ENCODE measurements at places on chromosomes 5 and 9.

DNA sequence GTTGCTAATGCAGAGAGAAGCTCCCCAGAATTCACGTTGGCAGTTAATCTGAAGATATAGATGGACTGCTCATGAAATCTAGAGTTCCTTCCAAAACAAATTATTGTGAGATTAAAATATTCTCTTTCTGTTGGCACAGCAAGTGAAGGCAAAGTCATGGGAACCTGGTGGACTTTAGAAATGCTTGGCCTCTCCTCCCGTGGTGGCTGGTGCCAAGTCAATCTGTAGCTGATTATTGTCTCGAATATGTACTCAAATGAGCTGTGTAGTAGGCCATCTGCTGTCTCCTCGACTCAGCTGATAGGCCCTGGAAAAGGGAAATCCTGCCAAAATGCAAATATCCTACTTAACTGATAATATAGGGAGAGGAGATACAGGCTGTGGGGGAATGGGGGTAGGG is 69.3 kb downstream of the DAPK1 start:
- no peak for DNase-seq

DNA sequence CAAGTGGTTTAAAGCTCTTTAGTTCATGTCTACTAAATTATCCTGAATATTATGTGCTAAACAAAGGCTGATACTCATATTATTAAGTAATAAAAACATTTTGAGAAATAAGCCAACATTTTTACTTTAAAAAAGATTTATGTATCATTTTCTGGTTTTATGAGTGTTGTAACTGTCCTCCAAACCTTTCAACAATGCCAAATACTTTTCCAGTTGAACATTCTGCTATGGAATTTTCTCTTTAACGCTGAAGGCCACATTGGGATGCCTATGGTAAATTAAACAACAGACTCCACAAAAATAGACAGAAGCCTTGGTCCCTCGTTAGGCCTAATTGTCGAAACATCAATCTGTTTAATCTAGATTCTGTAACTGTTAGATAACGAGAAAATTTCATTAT is 131.3 kb downstream of the GLIS3 start:
- no peak for DNase-seq

DNA sequence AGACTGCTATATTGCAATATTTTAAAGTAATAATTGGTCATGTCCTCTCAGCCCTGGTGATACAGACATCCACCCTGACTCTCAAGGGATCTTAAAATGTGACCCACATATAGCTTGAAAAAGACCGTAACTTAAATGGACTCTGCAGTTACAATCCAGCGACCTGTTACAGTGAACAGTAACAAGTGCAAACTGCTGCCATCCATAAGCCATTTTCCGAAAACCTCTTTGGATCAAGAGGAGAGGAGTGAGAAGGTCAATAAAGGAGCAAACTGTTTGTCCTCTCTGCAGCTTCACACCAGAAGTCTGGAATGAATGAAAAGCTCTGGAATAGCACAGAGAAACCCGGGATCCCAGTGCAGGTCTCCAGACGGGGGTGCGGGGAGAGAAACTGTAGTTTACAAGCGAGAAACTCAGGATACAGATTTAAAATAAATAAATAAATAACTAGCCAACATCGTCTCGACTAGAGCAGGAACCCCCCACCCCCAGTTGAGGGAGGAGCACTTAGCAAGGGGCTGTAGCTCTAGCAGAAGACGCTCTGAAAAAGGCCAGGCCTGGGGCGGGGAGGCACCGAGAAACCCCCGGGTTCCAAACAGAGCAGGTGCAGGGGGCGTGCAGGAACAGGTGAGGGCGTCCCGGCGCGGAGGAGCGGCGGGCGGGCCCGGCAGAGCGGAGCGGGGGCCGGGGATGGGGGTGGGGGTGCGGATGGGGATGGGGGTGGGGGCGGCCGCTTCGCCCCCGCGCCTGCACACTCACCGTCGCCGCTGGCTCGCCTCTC is 572 bp downstream of the ZDHHC21 start:
- DNase-seq, result no peak

DNA sequence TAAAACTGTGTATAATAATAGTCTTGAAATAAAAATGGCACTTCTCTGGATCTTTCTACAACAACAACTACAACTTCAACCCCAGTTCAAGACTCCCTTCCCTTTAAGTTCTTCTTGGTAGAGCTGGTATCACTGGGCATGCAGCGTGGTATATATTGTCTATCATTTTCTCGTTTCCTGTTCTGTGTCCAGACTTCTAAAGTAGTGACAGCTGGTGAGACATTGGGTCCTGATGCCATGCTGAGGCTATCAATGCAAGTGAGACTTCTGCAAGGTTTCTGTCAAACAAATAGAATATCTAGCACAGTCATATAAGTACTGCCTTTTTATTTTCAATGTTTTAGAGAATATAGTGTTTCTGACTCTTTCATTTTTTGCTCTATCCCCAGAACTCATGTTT is 123.0 kb upstream of the GRIN3A start:
- DNase-seq, result no peak

DNA sequence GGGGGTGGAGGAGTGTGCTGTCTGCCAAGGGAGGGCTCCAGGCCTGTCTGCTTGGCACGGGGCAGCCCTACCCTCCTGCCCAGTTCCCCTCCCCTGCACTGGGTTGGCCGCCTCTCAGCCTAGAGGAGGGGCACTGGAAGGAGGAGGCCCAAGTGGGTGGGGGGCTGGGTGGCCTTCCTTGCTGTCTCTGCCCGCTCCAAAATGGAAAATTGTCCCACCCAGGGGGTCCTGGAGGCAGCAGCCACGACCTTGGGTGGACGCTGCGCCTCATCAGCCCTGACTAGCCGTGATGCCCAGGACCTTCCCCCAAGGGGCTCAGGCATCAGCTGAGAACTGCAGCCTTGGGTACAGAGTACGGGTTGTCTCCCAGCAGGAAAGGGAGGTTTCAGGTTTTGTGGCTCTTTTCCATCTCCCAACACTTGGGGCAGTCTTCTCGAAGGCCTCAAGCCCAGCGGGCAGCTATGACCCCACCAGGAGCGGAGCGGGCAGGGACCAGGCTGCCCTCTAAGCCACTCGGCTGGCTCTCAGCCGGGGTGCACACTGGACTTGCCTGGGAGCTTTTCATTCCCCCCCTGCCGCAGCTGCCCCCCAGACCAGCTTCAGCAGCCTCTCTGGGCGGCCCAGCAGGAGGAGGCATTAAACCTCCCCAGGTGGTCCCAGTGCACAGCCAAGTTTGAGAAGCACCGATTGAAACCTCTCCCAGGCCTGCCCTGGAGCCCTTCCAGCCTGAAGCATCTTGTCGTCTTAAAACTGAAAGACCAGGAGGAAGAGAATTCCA is 20.6 kb downstream of the NTNG2 start:
- DNase-seq, result no peak

DNA sequence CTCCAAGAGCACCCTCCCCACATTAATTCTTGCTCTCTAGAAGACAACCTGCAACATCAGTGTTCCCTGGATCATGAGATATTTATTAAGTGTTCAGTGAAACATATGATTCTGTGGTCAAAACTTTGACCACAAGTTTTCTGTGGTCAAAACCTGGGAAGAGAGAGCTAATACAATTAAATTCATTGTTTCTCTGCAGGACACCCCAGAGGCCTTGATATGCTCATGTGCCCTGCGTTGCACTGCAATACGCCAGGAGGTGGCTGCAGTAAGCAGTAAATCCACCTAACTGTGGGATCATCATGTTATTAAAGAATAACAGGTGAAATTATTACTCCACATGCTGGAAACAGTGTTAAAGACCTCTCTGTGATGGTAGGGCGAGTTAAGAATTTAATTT is 109.3 kb upstream of the SPDL1 start:
- DNase-seq, result no peak

GRCh38 chr5:175652741-175653663 is 4.9 kb upstream of the HRH2 start:
- peak; percentile 60 for DNase-seq

- no peak for DNase-seq
Measured at GRCh38 chr5:68968429-68968828, 125.4 kb upstream of the SLC30A5 start.

GRCh38 chr5:149037817-149038216 is 25.0 kb downstream of the SH3TC2 start:
- DNase-seq, result no peak

GRCh38 chr9:38232895-38233294 is 159.6 kb upstream of the ALDH1B1 start:
- no peak for DNase-seq

DNA sequence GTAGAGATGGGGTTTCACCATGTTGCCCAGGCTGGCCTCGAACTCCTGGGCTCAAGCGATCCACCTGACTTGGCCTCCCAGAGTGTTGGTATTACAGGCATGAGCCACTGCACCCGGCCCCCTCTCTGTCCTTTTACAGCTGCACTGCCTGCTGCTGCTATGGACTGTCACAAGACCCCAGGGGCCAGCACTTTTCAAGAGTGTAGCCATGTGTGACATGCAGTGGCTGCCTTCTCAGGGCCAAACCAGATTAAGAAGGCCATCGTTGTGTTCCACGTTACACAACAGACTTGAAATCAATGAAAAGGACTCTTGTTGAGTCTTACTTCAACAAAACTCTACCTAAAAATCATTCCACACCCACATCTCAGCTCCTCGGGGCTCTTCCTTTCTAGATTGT is 78.9 kb upstream of the ICE1 start:
- DNase-seq, result no peak

GRCh38 chr9:34338665-34339385 is 9.5 kb downstream of the NUDT2 start:
- DNase-seq, result no peak

GRCh38 chr5:135335031-135335828 is 63.8 kb downstream of the MACROH2A1 start:
- no peak for DNase-seq

GRCh38 chr5:147669169-147669869 is 113.2 kb downstream of the JAKMIP2 start:
- DNase-seq, result no peak

DNA sequence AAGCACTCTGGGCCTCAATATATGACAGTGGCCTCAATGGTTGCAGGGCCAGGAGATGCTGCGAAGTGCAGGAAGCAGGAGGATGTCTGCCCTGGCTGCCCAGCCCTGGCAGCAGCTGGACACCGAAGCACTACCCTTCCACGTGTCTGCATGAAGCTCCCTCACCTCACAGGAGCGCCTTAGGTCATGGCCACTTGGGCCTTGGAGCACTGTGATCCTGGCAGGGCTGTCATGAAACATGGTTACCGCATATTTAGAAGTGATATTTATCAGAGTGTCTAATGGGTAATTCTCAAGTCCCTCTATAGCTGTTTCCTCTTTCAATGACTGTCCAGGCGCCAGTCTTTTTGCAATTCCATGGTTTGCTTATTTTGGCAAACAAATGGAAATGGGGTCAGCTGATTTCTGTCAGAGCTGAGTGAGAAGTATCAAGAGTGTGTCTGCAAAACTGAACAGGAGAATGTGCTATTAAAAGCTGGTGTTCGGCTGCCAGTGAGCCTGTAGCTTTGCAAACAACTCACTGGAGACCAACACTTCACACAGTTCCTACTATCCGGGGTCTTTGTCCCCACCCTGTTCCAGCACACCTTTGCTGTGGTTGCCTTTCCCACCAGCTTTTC is 285.9 kb downstream of the KIF4B start:
- DNase-seq, result no peak

- no peak for DNase-seq
Measured at GRCh38 chr9:116336133-116336862, 182.7 kb downstream of the PAPPA start.

GRCh38 chr9:129386812-129387177 is 208.7 kb upstream of the IER5L start:
- DNase-seq, result no peak

- no peak for DNase-seq
Measured at GRCh38 chr9:102072059-102072764, 333.8 kb upstream of the GRIN3A start.

DNA sequence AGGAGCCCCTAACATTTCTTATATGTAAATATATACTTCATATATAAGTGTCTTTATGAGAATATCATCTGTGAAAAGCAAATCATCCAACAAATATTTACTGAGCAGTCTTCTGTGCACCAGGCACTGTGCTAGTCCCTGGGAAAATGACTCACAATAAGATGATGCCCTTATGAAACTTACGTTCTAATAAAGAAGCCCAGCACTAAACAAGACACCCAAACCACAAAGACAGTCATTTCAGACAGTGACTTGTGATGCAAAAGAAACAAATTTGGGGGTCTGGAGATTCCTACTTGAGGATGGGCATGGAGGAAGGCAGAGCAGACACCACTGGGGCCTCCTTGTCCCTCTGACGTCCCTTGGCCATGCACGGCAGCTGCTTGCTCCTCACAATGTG is 30.6 kb upstream of the PPP1R2B start:
- DNase-seq, result no peak

GRCh38 chr5:159452480-159453167 is 122.3 kb upstream of the IL12B start:
- no peak for DNase-seq

GRCh38 chr5:39740404-39740803 is 315.6 kb upstream of the DAB2 start:
- no peak for DNase-seq

- no peak for DNase-seq
Measured at GRCh38 chr5:142717582-142718215, 31.8 kb upstream of the FGF1 start.

DNA sequence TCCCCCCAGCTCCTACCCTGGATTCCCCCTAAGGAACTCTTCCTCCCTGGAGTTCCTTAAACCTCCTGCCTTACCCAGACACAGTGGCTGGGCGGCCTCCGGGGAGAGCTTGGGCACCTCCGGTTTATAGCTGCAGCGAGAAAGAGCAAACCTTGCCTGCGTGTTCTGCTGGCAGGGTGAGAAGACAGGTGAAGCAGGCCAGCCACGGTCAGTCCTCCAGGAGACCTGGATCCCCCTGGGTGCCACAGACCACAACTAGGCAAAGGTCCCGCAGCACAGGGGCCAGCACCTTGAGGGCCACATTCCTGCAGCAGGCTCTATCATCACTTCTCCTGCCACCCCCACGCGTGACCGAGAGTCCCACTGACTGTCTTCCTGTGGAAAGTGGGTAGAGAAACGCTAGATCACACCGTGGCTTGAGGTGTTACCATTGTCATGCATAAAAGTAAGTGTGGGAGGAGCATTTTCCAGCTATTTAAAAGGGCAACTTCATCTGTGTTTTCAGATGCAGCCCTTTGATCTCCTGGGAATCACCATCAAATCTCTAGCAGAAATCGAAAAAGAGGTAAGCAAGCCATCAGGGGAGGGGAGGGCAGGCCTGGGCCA is 130.2 kb upstream of the LMX1B start:
- no peak for DNase-seq

- DNase-seq, result no peak
Measured at GRCh38 chr5:112681481-112681908, 56.2 kb upstream of the APC start.

DNA sequence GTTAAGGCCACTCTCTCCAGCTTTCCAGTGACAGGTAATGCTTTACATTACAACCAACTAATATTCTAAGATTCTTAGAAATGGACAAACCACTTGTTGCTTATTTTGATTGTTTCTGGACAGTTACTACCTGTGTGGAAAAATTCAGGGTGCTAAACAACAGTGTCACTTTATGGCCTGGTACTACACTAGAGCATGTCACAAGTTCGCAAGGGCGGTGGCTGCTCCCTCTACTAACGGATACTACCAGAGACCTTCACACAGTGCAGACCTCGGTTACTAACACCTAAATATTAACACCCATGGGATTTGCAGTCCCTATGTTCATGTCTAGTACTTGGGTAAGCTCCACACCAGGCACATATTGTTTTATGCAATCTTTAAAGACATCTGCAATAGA is 13.4 kb downstream of the HMGXB3 start:
- DNase-seq, result no peak
